ENCODE measurements at places on chromosomes 3 and 15. TPM values are rescaled to one million over a fixed set of nuclear protein-coding genes. Genes with fewer than 3 reads are reported as not detected.

Gene SLC25A20
- 28.3 TPM for total RNA-seq

Gene CEP19
- 4.8 TPM for total RNA-seq

Gene CCDC54
- not detected for total RNA-seq

Gene GOLGA6D
- total RNA-seq = not detected

Gene TLR9
- 2.0 TPM for total RNA-seq

Gene TGM4
- total RNA-seq = not detected

Gene SNTN
- not detected for total RNA-seq

Gene IL20RB
- total RNA-seq = 1.9 TPM

Gene GOLGA8O
- total RNA-seq = 13.9 TPM

GRCh38 chr3:188211476-188211875 lies 57.5 kb downstream of the LPP start:
- DNase-seq = no peak

DNA sequence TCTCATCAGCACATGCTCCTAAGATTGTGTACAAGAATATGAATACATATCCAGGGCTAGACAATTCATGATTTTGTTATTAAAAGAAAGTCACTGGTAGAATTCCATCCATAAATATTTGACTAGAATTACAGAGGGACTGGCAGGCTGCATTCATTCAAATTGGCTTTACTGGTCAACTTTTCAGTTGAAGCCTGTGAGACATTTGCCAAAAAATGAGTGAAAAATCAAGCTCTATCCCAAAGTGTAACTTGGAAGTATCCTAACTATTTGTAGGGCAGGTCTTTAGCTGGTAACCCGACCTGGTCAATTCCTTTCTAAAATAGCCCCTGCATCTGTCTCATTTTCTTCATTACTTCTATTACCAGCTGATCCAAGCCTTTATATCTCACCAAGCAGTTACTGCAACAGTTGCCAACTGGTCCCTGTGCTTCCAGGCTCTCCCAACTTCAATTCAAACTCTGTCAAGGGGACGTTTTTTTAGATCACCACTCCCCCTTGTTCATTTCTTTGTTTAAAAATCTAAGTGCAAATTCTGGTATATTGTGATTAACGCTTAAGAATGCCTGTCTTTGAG lies 173.1 kb upstream of the TBL1XR1 start:
- no peak for DNase-seq

GRCh38 chr3:123757281-123757940 lies 126.7 kb downstream of the MYLK start:
- no peak for DNase-seq

DNA sequence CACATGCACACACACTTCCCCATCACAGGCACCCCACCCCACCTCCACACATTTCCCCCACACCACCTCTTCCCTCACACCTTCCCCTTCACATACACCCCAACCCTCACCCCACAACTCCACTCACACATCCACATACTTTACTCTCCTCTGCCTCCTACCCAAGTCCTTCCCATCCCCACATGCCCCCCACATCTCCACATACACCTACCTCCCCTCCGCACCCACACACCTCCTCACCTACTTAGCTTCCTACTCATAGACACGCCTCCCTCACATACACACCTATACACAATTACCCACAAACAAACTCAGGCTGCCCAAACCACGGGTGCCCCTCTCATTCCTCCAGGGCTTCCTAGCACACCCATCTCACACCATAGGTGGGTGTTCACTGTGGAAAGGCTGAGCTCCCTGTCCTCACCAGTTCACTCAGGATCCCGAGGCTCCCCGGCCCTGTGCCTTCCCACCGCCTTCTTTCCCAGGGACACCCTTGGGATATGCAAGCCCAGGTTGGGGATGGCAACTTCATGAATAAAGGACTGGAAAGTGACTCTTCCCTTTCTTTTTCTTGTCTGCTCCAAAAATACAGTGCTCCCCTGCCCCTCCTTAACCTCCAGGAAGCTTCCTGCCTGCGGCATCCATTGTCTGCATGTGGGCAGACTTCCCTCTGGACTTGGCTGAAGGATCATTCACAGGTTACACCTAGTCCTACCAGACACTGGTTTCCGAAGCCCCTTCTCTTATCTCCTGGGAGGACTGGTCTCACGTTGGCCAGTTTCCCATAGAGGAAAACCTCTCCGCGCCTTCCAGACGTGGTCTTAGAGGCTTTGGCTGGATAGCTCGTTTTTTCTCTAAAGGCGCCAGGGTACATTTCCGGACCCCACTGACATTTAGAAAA lies 61.5 kb downstream of the SLCO2A1 start:
- no peak for DNase-seq

- no peak for DNase-seq
Observed at GRCh38 chr15:29461877-29462276, 192.3 kb upstream of the NSMCE3 start.

- no peak for DNase-seq
Observed at GRCh38 chr3:4749567-4750002, 229.7 kb upstream of the BHLHE40 start.

DNA sequence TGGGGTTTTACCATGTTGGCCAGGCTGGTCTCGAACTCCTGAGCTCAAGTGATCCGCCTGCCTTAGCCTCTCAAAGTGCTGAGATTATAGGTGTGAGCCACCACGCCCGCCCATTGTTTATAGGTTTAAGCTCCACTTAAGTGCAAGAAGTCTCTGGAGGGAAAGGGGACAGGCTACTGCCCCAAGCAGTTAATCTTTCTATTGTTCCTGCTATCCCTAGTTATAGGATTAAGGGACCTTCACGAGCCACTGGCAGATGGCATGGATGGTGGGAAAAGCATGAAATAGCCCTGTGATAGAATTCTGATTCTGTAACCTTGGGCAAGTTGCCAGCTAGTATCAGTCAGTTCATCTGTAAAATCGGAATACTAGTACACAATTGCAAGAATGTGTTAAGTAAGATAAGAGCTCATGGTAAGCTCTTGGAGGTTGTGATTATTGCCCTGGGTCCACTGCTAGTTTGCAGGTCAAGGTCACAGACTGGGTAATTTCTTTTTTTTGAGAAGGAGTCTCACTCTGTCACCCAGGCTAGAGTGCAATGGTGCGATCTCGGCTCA lies 5.3 kb upstream of the RBPMS2 start:
- DNase-seq = no peak

DNA sequence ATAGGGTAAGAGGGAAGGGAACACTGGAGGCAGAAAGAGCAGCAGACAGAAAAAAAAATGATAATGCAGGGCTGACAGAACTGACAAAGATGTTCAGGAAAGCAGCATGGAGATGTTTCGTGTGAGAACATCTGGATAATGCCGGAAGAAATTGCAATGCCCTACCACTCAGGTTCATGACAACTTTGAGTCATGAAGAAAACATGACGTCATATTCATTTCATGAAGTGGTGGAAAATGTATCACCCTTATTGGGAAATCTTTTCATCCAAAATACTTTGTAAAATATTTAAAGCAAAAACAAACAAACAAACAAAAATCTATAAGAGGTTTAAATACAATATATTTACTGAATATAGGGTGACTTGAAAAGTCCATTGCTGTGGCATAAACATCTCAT lies 305.4 kb upstream of the IGF1R start:
- no peak for DNase-seq

DNA sequence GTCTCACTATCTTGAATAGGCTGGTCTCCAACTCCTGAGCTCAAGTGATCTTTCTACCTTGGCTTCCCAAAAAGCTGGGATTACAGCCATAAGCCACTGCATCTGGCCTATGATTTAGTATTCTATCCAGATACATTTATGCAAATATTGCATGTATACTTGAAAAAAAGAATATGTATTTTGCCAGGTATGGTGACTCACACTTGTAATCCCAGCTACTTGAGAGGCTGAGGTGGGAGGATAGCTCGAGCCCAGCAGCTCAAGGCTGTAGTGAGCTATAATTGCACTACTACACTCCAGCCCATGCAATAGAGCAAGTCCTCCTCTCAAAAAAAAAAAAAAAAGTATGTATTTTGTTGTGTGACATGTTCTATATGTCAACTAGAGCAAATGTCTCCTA lies 54.4 kb downstream of the SLC15A2 start:
- no peak for DNase-seq

DNA sequence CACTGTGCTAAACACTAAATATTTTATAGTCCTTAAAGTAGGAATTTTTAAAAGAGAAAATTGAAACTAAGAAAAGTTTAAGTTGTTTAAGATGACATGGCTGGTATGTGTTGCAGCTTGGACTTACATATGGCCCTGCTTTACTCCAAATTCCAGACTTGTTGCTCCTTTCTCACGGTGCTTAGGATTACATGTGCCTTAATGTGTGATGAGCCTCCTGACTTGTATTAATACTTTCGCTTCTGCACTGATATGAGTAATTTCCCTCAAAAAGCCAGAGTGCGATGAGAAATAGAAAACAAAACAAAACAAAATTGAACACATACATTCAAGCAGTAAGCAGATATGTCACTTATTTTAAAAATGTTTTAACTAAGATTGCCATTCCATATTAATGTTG lies 250.2 kb downstream of the VGLL3 start:
- DNase-seq = no peak

GRCh38 chr3:192434186-192434585 lies 293.2 kb downstream of the FGF12 start:
- DNase-seq = no peak

DNA sequence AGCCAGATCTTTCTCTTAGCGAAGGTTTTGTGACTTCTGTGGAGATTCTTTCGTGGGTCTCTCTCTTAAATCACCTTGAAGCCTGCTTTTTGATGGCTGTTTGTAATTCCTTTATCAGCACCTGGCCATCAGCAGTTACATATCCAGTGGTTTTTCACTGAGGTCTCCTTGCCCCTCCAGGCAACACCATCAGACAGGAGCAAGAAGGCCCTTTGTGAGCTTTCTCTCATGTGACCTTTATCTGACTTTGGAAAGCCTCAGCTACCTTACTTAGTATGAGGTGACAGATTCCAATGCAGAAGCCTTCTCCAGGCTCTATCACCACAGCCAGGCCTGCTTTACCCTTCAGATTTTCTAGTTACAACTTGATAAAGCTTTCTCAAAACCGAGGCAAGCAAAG lies 30.0 kb upstream of the P3H2 start:
- DNase-seq = no peak

DNA sequence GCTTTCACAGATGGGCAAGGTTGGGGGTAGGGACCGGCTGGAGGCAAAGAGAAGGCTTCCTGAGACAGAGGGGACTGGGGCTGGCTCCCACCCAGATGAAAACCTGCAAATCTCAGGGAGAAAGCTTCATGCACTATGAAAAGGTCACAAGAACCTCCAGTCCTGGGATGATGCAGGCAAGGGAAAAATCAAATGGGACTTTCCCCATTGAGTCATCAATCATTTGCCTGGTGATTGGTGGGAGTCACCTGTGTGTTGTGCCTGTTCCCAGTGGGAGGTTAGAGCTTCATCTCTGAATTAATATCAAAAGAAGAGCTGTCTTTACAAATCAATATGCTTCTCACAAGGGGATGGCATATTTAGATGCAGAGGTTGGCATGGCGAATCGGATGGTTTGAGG lies 49.9 kb downstream of the CACNA1D start:
- DNase-seq = no peak

DNA sequence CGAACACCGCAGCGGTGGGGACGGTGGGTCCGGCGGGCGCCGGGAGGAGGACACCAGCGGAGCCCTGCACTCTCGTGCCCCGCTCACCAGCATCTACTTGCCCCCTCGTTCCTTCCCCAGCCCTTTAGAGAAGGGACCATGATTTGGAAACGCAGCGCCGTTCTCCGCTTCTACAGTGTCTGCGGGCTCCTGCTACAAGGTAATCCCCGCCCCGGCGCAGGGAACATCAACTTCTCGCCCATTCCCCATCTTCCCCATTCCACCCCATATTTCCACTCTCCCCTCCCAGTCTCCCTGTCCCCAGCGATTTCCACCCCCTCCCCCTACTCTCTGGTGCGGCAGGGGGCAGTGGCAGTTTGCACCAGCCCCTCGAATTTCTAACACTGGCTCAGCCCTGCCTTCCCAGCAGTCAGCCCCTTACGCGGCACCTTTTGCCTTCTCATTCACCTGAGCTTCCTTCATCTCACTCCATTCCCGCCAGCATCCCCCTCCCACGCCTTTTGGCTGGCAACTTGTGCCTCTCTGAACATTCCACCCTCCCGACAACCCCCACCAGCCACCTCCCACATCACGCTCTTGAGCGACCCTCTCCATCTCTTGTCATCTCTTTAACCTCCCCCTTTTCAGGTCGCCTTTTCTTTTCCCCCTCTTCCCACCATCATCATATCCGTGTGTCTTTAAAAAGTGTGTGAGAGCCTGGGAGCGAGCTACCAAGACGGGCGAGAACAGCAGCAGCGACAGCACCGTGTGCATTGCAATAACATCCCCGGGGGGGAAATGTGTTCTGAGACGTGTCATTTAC lies 882 bp downstream of the CADM2 start:
- no peak for DNase-seq

- DNase-seq = no peak
Observed at GRCh38 chr3:188122571-188123169, 31.3 kb upstream of the LPP start.

GRCh38 chr3:176159796-176160195 lies 1037.5 kb downstream of the TBL1XR1 start:
- DNase-seq = no peak
